ENCODE measurements at places on chromosomes 5 and 9.

DNA sequence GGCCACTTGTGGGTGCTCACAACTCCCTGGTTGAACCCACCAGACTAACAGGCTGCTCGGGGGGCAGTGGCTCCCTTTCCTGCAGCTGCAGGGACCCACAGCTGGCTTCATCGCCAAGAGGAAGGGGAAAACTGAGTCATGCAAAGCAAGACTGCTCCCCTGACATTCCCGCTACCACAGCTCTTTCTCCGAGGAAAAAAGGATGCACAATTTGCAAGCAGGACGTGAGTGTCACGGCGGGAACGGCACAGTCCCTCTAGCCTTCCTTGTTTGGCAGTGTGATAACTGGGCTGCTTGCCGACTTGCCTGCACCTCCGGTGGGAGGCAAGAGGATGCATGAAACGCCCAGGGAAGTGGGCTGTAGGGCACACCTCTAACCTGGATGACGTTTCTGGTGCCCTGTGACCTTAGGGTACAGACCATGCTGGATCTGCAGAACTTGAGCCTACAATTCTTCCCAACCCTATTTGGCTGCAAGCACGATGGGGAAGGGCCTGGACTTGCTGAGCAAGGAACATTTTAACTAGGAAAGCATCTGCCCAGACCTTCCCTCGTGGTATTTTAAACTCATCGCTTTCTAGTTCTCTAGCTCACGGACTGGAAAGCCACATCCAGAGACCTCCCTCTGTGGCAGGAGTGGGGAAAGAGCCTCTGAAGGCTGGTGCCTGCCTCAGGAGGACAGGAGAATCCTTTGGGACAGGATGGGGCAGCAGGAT lies 7.8 kb downstream of the SH3PXD2B start:
- DNase-seq: no peak

GRCh38 chr5:97694091-97694490 lies 511.0 kb upstream of the RIOK2 start:
- no peak for DNase-seq

GRCh38 chr5:177096162-177097015 lies 9.7 kb downstream of the FGFR4 start:
- DNase-seq: no peak

DNA sequence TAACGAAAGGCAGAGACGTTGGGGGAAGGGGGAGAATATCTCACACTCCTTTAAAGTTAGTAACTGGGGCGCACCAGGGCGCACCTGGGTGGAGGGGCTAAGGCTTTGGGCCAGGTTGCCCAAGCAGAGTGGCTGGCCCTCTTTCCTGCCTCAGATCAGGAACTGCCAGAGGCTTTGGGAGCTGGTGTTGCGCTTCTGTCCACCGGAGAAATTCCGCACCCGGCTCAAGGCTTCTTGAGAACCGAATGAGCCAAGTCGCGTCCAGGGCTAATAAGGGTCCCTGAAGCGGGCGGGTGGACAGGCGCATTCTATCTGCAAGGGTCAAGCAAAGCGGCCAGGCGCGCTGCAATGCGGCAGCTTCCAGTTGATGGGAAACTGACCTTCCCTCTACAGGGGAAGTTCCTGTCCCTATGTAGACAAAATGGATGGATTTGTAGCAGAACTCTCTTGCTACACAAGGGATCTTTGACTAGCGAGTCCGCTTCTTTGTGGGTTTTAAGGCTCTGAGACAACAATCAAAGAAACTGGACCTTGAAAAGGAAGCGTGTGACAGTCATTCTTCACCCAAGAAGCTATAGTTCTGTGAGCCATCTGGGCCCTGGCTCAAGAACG lies 5.5 kb downstream of the PAX5 start:
- DNase-seq: no peak

DNA sequence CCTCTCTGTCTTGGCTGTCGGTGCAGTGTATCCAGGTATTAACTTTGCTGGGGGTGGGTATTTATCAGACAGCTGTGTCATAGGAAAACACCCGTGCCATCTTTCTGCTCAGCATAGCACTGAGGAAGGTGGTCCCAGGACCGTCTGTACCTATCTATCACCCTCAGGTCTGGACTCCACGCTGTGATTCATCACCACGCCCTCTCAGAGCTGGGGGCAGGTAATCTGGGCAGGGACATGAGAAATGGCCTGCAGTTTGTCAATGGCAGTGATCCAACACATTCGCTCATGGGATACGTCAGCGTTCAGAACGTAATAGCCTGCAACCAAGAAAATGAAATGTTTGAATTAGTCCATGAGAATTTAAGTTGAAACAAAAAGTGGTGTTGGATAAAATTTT lies 151.6 kb upstream of the MAP1B start:
- DNase-seq: no peak

GRCh38 chr5:3324421-3325101 lies 271.1 kb upstream of the IRX1 start:
- no peak for DNase-seq

GRCh38 chr5:63043792-63044191 lies 465.2 kb downstream of the LRRC70 start:
- DNase-seq: no peak

GRCh38 chr9:127451608-127451857 lies 223 bp downstream of the LRSAM1 start:
- DNase-seq: no peak

DNA sequence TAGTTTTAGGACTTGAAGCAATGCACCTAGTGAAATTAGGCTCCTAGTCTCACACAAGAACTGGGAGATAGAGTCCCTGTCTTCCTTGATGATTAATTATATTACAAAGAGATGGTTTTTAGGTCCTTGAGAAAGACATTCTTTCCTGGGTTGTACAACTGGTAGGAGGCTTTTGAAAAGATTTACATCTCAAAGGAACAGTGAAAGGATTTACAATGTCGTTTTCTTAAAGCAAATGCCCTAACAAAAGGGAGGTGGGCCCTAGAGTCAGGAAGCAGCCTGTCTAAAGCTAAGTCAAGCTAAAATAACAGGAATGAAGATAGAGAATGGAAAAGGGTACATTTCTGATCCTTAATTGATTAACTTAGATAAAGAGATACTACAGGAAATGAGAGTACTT lies 102.2 kb upstream of the IL7R start:
- DNase-seq: no peak

- DNase-seq: no peak
Measured at GRCh38 chr9:128555180-128555721, 2.9 kb downstream of the SPTAN1 start.

DNA sequence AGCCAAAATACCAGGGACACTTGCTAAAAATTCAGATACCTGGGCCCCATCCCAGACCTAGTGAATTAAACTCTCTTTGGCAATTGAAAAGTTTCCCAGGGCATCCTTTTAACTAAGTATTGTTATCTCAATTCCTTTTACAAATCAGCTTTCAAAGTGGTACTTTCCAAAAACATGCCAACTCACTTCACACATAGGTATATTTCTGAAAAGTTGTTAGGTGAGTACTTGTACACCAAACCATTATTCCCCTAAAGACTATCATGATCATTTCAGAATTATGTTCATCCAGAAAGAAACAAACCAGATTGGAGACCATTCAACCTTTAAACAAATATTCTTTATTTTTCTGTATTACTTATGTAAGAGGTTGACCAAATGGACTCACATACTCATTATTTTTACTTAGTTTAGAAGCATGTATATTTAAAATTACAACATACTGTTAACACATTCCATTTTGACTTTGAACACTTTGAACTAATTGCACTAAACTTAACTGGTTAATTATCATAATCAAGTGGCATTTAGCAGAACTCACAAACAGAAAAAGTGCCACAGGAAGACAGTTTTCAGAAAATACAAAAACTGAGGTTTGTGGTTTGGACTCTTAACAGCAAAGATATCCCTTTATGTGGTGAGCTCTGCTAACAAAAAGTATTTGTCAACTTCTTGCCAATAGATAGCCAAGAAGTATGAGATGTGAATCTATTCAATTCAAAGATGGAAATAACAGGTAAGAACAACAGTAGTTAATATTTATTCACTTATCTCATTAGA lies 40.7 kb downstream of the KIAA0825 start:
- no peak for DNase-seq

DNA sequence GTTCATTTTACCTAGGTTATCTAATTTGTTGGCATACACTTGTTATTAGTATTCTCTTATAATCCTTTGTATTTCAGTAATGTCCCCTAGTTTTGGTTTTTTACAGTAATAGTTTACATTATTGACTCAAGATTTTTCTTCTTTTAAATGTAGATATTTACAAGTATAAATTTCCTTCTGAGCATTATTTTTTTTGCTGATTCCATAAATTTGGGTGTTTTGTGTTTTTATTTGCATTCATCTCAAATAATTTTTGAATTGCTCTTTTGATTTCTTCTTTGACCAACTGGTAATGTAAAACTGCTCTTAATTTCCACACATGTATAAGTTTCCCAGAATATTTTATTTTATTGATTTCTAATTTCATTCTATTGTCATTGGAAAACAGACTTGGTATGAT lies 68.1 kb downstream of the ESM1 start:
- no peak for DNase-seq

DNA sequence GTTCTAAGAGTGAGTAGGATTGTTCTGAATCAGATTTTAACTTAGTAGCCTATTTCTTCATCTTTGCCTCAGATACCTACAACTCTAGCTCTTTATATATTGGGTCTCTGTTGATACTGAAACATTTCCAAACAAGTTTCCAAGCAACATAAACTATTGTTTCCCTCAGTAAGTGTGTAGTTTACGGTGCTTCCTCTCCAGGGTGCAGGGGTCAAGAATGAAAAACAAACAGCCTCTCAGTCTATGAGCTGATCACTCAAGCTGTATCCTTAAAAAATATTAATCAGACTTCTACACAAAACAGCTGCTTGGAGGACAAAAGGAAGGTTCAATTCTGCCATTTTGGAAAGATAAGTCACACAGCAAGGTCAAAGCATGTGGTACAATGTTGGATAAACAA lies 75.0 kb downstream of the ADAMTS12 start:
- DNase-seq: no peak

GRCh38 chr5:110082194-110082593 lies 392.5 kb downstream of the MAN2A1 start:
- no peak for DNase-seq

DNA sequence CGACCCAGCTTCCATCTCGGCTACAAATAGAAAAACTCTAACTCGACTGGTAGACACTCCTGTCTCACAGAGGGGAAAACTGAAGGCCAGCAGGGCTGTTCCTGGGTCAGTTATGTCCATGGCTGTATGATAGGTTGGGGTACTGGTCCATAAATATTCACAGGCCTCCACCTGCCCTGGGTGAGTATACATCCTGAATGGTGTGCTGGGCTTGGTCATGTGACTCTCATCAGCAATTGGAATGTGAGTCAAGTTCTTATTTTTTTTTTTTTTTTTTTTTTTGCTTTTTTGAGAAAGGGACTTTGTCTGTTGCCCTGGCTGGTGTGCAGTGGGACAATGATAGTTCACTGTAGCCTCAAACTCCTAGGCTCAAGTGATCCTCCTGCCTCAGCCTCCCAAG lies 58.3 kb upstream of the NEK6 start:
- DNase-seq: no peak

DNA sequence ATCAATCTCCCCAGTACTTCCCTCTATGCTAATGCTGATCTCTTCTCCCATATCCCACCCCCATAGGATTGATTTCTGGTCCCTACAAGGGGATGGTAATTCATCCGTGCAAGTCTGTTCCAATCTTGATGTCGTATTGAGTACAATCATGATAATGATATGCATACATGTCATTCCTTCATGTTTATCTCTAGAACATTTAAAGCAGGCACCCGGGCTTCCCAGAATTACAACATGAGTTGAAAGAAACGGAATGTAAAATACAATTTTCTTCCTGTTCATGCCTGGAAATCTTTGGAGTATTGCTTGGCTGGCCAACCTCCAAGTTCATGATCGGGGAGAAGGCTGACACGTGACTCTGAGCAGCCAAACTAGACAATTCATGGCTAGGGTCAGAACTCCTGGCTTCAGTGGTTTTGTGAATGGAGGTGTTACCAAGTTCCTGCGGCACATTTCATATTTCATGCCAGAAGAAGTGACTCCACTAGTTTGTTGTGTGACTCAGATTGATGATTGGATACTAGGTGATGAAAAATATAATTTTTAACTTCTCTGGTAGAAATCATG lies 66.6 kb downstream of the C9orf152 start:
- no peak for DNase-seq

- peak; percentile 25 for DNase-seq
Measured at GRCh38 chr5:126544087-126544740, 50.8 kb downstream of the ALDH7A1 start.

DNA sequence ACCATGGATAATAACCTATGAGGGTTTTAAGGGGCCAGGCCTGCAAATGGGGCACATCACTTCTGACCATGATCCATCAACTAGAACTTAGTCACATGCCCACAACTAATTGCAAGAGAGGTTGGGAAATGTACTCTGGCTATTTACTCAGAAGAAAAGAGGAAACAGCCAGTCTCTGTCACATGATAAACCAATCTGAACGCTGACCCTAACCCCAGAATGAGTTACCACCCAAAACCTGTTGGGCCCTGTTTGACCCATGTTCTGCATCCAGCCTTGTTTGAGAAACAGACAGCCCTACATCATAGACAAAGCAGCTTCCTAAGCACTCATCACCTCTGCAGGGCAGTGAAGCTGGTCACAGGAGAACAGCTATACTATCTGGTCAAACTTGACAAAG lies 5.8 kb downstream of the MACROH2A1 start:
- no peak for DNase-seq

- no peak for DNase-seq
Measured at GRCh38 chr5:10856683-10857337, 95.8 kb upstream of the DAP start.

GRCh38 chr9:137370865-137371520 lies 52.0 kb downstream of the EXD3 start:
- no peak for DNase-seq

DNA sequence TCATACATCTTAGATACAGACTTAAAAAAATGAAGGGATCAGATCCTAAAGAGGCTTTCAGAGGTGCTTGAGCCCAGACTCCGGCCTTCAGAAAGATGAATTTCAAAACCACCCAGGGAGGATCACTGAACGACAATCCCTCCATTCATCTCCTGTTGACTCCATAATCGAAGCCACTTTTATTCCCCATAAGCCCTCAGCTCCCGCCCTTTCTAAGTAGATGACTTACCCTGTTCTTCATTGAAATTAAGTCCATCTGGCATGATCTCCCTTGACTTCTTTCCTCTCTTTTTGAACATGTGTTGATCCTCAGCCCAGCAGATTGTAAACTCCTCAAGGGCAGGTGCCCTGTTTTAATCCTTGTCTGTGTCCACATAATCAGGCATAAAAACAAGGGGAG lies 50.8 kb upstream of the ASTN2 start:
- DNase-seq: no peak

DNA sequence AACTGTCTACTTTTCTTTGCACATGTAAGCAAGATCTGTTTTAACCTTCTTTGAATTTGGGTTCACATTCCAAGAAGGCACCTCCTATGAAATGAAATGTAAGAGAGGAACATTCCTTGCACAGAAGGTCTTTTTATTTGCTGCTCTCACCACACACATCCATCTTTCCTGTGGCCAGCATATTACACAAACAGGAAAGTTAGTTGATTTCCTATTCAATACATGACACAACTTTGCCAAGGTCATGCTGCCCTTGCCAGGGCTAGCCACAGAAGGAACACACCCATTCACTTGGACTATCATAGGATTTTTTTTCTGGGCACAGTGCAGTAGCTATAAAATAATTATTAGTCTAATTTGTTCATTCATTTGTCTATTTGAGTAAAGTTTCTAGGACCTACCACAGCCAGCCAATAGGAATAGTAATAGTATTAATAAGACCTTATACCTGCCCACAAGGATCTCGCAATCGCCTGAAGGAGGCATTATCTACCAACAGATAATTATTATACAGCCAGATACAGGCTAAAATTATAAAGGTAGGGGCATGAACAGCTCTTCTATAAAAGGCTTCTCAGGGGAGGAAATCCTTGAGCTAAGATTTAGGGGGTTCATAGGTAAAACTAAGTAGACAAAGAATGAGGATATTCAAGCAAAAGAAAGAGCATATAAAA lies 78.1 kb upstream of the NREP start:
- DNase-seq: no peak

Data from stimulated activated CD4-positive, alpha-beta T cell treated with anti-CD3 and anti-CD28 coated beads, Interleukin-4, amount 100 ng/mL, for 24 hours (primary cell).